ENCODE measurements at places on chromosomes 12 and 14.
A peak's percentile ranks its signal among the peaks of the same experiment; 100 is the strongest.

- no peak overlapping the region for H3K4me3 ChIP-seq
- H3K4me1 ChIP-seq, result no peaks in the 10 kb centered on the region
- H3K27me3 ChIP-seq, result no peaks in the 10 kb centered on the region
- DNase-seq, result no peak
- peak overlapping the region; percentile 66 for H3K27ac ChIP-seq
These were observed 190.5 kb downstream of the CACNA1C start for GRCh38 chr12:2243275-2243674.

DNA sequence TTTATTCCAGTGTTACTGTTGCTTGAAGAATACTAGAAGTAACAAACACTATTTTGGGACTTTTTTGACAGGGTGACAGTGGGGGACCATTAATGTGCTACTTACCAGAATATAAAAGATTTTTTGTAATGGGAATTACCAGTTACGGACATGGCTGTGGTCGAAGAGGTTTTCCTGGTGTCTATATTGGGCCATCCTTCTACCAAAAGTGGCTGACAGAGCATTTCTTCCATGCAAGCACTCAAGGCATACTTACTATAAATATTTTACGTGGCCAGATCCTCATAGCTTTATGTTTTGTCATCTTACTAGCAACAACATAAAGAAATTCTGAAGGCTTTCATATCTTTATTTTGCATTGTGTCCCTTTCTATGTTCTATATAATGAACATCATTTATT is 44.5 kb downstream of the TMPRSS12 start:
- no peaks in the 10 kb centered on the region for H3K27me3 ChIP-seq
- H3K36me3 ChIP-seq, result no peaks in the 10 kb centered on the region
- H3K4me1 ChIP-seq, result no peaks in the 10 kb centered on the region
- H3K4me3 ChIP-seq, result no peak overlapping the region
- H3K27ac ChIP-seq, result no peak overlapping the region

- H3K27ac ChIP-seq, result peak overlapping the region; percentile 80
- peak overlapping the region; percentile 58 for H3K4me3 ChIP-seq
- H3K27me3 ChIP-seq, result no peaks in the 10 kb centered on the region
- peak; percentile 30 for DNase-seq
- H3K36me3 ChIP-seq, result no peaks in the 10 kb centered on the region
These were observed 71.7 kb upstream of the RAP1B start for GRCh38 chr12:68538726-68539614.

GRCh38 chr14:86091811-86092210 is 561.9 kb downstream of the FLRT2 start:
- H3K27ac ChIP-seq, result no peak overlapping the region
- no peak overlapping the region for H3K4me3 ChIP-seq
- H3K36me3 ChIP-seq, result no peaks in the 10 kb centered on the region
- DNase-seq, result no peak
- H3K4me1 ChIP-seq, result no peaks in the 10 kb centered on the region

GRCh38 chr12:89567691-89568239 is 41.9 kb upstream of the POC1B start:
- H3K27me3 ChIP-seq, result no peaks in the 10 kb centered on the region
- H3K4me3 ChIP-seq, result no peak overlapping the region
- H3K36me3 ChIP-seq, result no peaks in the 10 kb centered on the region
- H3K4me1 ChIP-seq, result no peaks in the 10 kb centered on the region
- peak overlapping the region; percentile 69 for H3K27ac ChIP-seq
- no peak for DNase-seq

DNA sequence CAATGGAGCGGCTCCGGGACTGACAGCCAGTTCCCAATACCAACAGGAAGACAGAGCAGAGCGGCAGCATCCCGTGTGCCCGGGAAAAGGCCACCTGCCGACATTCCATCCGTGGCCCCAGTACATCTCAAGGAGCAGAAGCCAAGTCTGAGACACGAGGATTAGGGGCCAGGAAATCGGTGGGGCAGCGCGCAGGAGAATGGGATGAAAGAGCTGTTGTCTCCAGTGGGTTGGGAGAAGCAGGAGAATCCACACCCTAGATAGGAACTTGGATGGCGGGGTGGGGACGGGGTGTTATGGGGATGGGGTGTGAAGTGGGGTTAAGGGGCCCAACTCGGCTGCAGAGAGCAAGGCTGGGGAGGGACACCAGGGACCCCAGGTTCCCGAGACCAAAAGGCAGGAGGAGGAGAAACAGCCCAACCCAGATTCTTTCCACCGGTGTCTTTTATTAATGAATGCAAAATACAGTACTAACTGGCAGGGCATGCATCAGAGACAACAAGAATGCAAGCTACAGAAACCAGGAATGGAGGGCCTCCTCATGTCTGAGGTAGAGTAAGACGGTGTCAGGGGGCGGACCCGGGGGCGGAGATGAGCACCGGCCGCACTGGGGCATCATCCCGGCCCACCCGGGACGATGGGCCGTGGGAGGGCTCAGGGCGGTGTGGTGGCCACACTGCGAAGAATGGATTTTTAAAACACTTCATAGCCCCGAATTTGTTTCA is 50.3 kb downstream of the BEGAIN start:
- no peaks in the 10 kb centered on the region for H3K36me3 ChIP-seq
- H3K4me3 ChIP-seq, result peak overlapping the region; percentile 53
- peaks cover 8% of the 10 kb centered on the region for H3K4me1 ChIP-seq
- no peaks in the 10 kb centered on the region for H3K27me3 ChIP-seq

GRCh38 chr14:104084251-104085002 is 1.1 kb upstream of the ASPG start:
- H3K4me1 ChIP-seq, result no peaks in the 10 kb centered on the region
- H3K36me3 ChIP-seq, result no peaks in the 10 kb centered on the region

DNA sequence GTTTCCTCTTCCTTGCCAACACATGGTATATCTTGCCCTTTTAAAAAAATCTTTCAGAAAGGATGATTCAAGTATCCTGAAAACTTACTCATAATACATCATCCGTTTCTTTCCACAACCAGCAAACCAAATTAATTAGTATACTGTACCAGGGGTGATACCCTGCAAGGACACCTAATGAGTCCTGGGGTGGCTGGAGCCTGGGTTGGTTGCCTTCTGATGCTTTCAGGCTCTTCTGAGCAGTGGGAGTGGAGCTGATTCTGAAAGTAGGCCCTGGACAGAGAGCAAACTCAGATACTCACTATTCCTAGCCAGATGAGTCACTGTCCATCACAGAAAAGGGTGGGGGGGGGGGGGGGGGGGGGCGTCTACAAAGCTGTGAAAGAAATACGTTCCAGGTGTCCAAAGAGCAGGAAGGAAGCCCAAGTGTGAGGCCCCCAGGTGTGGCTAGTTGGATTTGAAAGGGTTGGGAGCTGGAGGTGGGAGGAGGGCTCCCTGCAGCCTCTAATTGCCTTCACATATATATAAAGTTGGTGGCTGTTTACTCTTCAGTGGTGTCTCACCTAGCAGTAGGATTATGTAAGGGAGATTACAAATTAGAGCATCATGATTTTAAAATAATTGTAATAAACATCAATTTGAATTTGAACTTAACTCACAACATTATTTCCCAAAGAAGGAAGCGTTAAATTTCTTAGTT is 36.5 kb downstream of the FBXO33 start:
- H3K27ac ChIP-seq, result no peak overlapping the region
- no peak overlapping the region for H3K4me3 ChIP-seq
- H3K36me3 ChIP-seq, result peaks cover 10% of the 10 kb centered on the region
- no peaks in the 10 kb centered on the region for H3K4me1 ChIP-seq

DNA sequence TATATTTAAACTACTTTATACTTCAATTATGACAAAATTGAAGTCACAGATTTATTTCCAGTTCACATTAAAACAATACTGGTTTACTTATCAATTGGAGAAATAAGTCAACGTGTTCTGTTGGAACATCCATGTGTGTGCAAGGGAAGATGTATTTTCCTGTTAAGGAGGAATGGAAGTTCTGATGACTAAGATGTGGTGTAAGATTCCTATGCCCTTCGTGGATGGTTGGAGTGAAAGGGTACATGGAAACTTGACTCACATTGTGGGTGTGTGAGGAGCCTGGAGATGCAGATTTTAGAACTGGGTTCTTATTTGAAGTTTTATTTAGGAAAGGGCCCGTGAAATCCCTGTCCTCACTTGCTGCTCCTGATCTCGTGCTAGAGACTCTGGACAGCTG is 95.3 kb downstream of the CATSPERB start:
- H3K4me1 ChIP-seq, result no peaks in the 10 kb centered on the region
- no peak overlapping the region for H3K4me3 ChIP-seq
- no peaks in the 10 kb centered on the region for H3K27me3 ChIP-seq
- no peak for DNase-seq

- no peak for DNase-seq
- H3K27me3 ChIP-seq, result no peaks in the 10 kb centered on the region
- no peak overlapping the region for H3K4me3 ChIP-seq
These were observed 221.6 kb downstream of the C12orf75 start for GRCh38 chr12:105552056-105552455.

DNA sequence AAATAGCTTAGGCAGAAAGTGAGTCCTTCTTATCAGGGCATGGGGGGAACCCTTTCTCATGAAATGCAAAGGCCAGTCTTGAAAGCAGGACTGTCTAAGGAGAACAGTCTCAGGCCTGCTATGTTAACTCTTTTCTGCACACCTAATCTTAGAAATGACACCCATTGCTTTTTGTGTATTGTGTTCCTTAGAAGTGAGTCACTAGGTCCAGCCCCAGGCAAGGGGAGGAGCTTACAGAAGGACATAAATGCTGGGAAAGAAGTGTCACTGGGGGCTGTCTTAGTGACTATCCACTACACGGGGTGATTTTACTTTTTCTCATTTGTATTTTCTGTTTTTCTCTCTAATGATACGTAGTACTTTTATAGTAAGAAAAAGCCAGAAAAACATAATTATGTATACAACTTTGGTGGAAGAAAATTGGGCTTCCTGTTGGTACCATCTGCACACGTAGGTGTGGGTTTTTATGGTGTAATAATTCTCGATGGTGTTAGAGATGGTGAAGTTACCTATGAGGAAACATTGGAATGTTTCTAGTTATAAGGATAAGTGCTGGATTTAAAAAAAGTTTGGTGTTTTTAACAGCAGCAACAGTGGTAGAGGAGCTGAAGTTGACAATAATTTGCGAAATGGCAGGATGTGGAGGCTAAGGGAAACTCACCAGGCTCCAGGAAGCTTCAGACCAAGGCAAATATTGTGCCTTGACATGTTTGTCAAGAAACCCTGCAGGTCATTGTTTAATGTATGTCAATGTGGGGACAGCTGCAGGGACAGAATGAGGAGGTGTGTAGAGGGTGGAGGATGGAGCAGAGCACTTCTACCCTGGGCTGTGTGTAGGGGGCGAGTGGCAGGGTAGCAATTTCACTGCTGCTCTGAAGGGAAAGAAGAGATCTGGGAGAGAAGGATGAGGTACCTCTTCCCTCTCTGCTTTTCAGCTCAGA is 214.9 kb downstream of the KTN1 start:
- H3K4me3 ChIP-seq, result no peak overlapping the region
- no peak overlapping the region for H3K27ac ChIP-seq
- H3K36me3 ChIP-seq, result no peaks in the 10 kb centered on the region
- no peaks in the 10 kb centered on the region for H3K27me3 ChIP-seq
- no peak for DNase-seq

DNA sequence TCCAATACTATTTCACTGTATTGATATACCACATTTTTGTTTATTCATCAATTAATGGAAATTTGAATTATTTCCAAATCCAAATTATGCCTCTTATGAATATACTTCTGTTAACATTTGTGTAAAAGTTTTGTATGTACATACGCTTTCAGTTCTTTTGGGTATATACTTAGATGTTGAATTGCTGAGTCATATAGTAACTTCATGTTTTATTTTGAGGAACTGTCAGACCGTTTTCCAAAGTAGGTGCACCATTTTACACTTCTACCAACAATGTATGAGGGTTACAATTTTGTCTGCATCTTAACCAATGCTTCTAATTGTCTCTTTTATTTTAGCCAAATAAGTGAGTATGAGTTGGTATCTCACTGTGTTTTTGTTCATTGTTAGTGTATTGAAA is 10.2 kb upstream of the CCER1 start:
- no peaks in the 10 kb centered on the region for H3K4me1 ChIP-seq
- no peak for DNase-seq
- no peak overlapping the region for H3K27ac ChIP-seq
- H3K36me3 ChIP-seq, result no peaks in the 10 kb centered on the region

- no peaks in the 10 kb centered on the region for H3K27me3 ChIP-seq
- H3K4me1 ChIP-seq, result peaks cover 3% of the 10 kb centered on the region
- DNase-seq, result no peak
- peak overlapping the region; percentile 79 for H3K4me3 ChIP-seq
- no peak overlapping the region for H3K27ac ChIP-seq
These were observed 1.3 kb upstream of the MAP3K9 start for GRCh38 chr14:70810621-70811020.

- H3K4me1 ChIP-seq, result no peaks in the 10 kb centered on the region
- no peak for DNase-seq
These were observed 1089.5 kb downstream of the BCL11B start for GRCh38 chr14:98182393-98183055.

- H3K4me1 ChIP-seq, result no peaks in the 10 kb centered on the region
- no peaks in the 10 kb centered on the region for H3K27me3 ChIP-seq
- no peak for DNase-seq
- no peaks in the 10 kb centered on the region for H3K36me3 ChIP-seq
These were observed 100.5 kb downstream of the PPM1H start for GRCh38 chr12:62834406-62834805.

Measured in breast epithelium (tissue), 4 donors.